Caudate nucleus (tissue), 63 donors: ENCODE measurements at places on chromosomes 3 and 15.

GRCh38 chr3:152071924-152072323 lies 196.8 kb upstream of the MBNL1 start:
- no peak for DNase-seq

- DNase-seq: no peak
These were observed 8.6 kb downstream of the TMEM41A start for GRCh38 chr3:185490241-185490640.

GRCh38 chr3:106029954-106030626 lies 161.3 kb upstream of the CBLB start:
- no peak for DNase-seq

- DNase-seq: no peak
These were observed 176.9 kb downstream of the TNIK start for GRCh38 chr3:171283183-171283847.

DNA sequence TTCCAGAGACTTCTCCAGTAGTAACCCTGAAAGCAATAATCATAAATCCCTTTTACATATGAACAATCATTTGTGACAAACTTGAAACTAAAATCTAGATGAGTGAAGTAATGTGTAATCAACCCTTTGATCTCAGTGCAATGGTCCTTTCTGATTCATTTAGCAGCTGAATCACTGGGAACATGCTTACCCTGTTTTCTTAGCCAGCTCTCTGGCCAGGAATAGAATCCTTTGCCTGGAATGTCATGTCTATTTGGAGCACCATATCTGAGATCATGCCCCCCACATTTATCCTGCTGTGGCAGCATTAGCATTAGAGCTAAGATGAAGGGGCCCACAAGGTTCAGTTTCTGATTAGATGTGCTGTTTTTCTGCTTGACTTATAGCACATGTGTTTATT lies 309.8 kb downstream of the OXSM start:
- no peak for DNase-seq

- no peak for DNase-seq
These were observed 30.3 kb downstream of the RAP2B start for GRCh38 chr3:153192327-153192726.

DNA sequence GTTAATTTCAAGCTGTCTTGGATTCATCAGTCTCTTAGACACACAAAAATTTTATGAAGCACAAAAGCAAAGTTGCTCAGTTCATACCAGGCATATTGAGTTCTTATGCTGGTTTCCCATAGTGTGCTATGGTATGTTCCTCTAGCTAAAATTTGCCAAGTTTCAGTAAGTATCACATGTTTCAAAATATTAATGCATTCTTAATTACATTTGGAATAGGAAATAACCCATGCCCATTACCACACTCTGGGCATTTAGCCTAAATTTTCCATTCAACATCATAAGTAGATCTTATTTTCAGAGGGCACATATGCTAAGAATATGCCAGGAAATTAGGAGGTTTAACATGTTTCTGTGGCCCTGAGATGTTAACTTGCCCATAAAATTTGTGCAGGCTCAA lies 289.9 kb downstream of the SHOX2 start:
- DNase-seq: no peak

GRCh38 chr3:22960105-22960984 lies 242.8 kb upstream of the UBE2E2 start:
- DNase-seq: no peak

DNA sequence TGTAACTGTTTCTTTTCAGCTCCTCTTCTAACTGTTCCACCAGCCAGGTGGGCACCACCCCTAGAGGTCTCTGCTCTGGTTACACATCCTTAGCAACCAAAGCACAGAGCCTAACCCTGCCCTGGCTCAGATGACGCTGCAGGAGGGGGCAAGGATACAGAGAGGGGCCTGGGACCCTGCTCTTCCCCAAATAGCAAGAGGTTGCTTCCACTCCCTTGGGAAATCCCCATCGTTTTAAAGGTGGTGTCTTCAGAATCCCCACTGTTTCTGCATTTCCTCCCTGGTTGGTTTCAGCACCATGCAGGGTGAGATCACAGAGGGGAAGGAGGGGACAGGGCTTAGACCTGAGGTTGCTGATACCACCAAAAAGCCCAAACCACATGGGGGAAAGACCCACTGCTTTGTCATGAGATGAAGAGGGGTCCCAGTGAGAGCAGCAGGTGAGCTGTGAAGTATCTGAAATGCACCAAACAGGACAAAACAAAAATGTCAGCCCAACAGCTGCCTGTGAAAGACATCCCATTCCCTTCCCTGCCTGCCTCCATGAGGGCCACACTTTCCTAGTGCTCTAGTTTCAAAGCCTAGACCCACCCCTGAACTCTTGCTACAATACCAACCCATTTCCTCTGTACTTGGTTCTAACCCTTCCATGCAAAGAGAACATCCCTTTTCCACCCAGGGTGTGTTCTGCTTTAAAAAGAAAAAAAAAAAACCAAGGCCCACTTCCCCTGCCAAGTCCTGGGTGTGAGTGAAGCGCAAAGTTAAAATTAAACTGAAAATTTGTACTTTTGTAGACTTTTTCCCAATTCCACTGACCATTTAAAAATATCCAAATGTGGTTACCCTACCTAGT lies 29.0 kb downstream of the ANP32A start:
- no peak for DNase-seq

DNA sequence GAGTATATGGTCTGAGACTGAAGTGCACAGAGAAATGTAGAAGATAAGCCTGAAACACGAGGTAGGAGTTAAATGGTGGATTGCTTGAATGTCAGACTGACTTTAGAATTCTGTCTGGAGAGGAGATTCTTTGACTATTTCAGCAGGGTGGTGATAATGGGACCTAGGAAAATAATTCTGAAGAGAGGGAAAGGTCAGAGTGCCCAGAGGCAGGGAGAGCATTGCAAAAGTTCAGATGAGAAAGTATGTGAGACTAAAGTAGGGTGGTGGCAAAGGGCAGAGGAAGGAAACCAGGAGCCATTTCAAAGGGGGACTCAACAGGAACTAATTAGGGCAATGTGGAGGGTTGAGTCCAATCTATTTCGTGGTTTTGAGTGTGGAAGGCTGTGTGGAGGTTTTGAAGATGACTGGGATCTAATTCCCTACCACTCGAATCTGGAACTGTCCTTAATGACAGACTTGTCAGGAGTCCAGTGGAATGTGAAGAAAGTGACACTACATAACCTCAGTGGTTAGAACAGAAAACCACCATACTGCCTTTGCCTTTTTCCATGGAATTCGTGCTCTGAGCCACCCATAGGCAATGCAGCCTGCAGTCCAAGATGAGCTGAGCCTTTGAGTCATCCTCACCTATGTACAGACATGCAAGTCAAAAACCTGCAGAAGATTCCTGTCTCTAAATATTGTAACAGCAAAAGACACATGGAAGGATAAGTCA lies 16.1 kb downstream of the CPOX start:
- DNase-seq: no peak

DNA sequence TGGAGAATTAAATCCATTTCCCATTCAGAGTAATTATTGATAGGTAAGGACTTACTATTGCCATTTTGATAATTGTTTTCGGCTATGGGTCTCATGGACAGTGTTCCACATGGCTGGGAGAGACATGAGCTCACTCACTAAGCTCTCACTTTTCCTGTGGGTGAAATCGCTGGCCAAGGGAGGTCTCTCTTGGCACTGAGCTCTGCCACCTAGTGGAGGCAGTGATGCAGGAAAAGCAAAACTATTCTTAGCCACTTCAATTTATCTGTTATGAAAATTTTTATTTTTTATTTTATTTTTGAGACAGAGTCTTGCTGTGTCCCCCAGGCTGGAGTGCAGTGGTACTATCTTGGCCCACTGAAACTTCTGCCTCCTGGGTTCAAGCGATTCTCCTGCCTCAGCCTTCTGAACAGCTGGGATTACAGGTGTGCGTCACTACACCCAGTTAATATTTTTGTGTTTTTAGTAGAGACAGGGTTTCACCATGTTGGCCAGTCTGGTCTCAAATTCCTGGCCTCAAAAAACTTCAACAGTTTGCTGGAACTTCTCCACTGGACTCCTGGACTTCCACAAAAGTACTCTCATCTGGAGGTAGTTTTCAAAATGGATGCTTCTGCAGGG lies 4.7 kb upstream of the RNF13 start:
- peak; percentile 53 for DNase-seq

DNA sequence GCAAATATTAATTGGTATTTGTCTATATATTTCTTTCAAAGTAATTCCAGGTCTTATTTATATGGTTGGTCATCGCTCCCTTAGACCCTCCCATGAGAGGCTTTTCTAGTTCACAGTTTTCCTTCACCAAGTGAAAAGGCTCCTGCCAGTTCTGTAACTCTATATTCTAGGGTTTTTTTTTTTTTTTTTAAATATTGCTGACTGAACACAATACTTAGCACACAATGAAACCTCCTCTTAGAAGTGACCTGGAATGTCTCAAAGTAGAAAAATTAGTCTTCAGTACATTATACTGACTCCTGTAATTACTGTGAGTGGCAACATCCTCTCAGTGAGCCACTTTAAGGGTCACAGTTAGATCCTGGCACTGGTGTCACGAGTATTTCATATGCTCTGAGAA lies 48.6 kb upstream of the CDAN1 start:
- DNase-seq: no peak

GRCh38 chr15:80179025-80179759 lies 26.4 kb downstream of the FAH start:
- no peak for DNase-seq

DNA sequence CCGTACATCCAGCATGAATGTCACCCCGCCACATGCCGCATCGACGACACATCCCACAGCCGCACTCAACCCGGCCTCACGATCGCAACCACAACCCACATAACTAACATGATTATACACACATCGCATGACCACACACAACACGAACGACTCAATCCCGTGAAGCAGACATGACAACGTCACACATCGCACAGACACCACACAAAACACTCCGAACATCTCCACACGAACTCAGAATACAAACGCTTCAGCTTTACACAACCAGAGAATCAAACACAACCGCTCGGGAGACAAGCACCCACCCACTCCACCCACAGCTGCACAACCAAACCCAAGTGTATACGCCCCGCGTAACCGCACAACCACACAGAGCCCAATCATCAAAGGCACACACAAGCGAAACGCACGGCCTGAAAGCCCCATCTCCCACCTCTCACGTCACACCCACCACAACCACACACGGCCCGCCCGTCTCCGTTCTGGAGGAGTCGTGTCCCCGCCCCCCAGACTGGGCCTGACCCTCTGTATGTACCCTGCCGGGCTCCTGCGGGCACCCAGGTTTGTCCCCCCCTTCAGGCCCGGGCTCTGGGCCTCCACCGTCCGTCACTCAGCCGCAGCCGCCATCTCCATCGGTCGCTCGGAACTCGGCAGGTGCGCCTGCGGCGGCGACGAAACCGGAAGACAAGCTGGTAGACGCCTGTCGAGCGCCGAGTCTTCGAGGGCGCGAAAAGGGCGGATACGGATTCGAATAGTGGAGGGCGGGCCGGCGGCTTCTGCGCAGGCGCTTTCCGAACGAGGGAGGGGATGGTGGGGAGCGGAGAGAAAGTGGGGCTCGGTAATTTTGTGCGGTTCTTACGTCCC lies at the start of gene RBSN:
Gene RBSN, minus strand, starts transcription at position 646 of the 861 bp plus-strand sequence. CDS start 3,028 bp downstream, outside the sequence.
- DNase-seq: peak; percentile 95

DNA sequence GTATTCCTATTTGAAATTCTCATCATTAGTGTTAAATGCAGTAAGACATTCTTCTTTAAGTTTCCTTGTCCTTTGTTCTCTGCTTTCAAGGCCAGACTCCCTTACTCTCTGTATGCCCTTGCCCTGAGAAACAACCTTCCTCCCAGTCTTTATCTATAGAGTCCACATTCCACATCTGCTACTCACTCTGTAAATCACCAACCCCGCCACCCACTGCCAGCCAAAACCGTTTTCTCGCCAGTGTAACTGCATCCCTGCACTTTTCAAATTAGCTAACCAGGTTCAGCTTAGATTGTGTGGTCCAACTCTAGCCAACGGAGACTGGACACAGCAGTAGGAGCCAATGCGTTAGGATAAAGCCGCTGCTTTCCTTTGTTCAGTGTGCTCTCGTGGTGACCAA lies 402.4 kb upstream of the PDZRN3 start:
- DNase-seq: no peak

GRCh38 chr15:87910301-87910700 lies 346.2 kb downstream of the NTRK3 start:
- no peak for DNase-seq

GRCh38 chr3:30988769-30989168 lies 94.3 kb upstream of the GADL1 start:
- no peak for DNase-seq

- DNase-seq: no peak
These were observed 14.2 kb upstream of the MTMR10 start for GRCh38 chr15:31005660-31006059.

DNA sequence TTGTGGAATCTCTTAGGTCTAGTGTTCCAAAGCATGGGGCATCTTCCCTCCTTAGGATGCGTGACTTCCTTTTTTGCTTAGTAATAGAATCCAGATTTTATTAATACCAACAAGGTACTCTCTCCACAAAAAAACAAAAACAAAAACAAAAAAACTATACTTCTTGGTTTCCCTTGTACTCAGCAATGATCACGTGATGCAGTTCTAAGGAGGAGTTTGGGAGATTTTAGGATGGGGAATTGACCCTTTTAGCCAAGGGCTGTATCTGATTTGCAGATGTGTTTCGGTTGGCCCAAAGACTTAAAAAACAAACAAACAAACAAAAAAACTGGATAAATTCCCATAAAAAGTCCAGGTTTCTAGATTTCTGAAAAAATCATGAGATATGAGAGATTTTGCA lies 12.6 kb upstream of the TMEM108 start:
- DNase-seq: no peak

- no peak for DNase-seq
These were observed 690.5 kb upstream of the ALCAM start for GRCh38 chr3:104676241-104676640.

DNA sequence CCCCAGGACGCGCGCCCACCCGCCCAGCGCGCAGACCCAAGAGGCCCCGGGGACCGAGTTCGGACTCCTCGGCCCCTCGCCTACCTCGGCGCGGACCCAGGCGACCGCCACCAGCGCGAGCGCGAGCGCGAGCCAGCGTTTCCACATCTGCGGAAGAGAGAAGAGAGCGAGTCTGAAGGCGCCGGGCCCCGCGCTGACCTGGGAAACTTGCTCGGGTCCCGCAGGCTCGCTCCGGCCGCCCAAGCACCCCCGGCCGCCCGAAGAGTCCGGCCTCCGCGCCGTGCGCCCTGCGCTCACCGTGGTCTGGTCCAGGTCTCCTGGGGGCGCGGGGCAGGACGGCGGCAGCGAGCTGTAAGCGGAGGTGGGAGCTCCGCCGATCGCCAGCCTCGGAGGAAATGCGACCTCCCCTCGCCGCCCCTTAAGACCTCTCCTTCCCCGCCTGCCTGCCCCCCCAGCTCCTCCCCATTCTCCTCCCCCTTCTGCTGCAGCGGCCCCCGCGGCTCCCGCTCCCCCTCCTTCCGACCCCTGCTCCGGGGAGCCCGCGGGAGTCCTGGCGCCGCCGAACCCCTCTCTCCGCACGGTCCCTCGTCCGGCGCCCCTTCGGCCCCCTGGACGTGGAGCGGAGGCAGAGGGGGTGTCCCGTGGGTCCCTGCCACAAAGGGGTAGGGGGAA lies at the start of gene FSTL1:
Gene FSTL1, minus strand, starts transcription at position 393 of the 672 bp plus-strand sequence. Its CDS starts 246 bp downstream, at position 147.
- DNase-seq: peak; percentile 51

- DNase-seq: no peak
These were observed 187.0 kb upstream of the MLF1 start for GRCh38 chr3:158384019-158384418.

GRCh38 chr3:106829206-106829605 lies 548.0 kb upstream of the CCDC54 start:
- DNase-seq: no peak
